Fibroblast of upper back skin (primary cell): ENCODE measurements at places on chromosomes 7 and 10.

GRCh38 chr7:111708072-111708471 is 145.8 kb upstream of the IMMP2L start:
- peak; percentile 13 for DNase-seq

GRCh38 chr7:130476297-130477150 is 15.4 kb upstream of the MEST start:
- DNase-seq: peak; percentile 79

DNA sequence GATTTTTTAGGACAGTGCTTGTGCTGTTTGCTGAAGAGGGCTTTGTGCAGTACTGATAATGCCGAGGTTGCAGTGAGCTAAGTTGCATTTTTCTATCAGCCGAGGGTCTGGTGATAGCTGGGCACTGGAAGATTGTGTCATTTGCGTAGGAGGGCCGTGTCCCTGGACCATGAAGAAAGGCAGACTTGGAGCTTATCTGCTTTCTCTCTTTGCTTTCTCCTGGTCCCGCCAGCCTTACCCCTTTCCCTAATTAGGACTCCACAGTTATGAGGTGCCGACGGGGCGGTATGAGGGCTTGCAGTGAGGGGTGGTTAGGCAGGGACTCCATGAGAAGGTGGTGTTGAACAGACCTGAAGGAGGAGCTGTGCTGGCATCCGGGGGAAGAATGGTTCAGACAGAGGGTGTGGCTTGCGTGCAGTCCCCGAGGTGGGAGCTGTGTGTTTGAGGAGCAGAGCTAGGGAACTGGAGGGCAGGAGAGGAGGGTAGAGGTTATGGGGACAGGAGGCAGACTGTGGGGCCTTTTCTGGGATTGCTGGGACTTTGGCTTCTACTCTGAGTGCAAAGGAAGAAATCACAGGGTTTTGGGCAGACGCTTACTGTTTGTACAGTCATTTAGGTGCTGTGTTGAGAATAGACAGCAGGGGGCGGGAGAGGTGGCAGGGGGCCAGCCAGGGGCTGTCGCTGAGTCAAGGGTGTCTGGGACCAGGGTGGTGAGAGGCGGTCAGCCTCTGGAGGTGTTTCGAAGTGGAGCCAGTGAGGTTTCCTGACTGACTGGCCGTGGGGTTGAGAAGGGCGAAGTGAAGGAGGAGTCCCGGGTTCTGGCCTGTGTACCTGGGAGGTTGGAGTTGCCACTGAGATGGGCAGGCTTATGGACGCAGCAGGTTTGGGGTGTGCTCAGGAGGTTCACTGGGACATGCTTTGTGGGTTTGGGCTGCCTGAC is 43.4 kb downstream of the PRF1 start:
- peak; percentile 41 for DNase-seq

GRCh38 chr10:49312246-49312869 is 13.4 kb downstream of the C10orf71 start:
- no peak for DNase-seq

- DNase-seq: no peak
Measured at GRCh38 chr10:129914153-129914855, 49.8 kb downstream of the EBF3 start.

- DNase-seq: no peak
Measured at GRCh38 chr10:20630092-20630643, 266.9 kb downstream of the NEBL start.

GRCh38 chr7:76217942-76218566 is 16.4 kb downstream of the SRRM3 start:
- no peak for DNase-seq

GRCh38 chr7:157854066-157854891 is 517.5 kb downstream of the DNAJB6 start:
- no peak for DNase-seq

GRCh38 chr7:78607099-78607498 is 808.5 kb downstream of the PHTF2 start:
- peak; percentile 3 for DNase-seq

DNA sequence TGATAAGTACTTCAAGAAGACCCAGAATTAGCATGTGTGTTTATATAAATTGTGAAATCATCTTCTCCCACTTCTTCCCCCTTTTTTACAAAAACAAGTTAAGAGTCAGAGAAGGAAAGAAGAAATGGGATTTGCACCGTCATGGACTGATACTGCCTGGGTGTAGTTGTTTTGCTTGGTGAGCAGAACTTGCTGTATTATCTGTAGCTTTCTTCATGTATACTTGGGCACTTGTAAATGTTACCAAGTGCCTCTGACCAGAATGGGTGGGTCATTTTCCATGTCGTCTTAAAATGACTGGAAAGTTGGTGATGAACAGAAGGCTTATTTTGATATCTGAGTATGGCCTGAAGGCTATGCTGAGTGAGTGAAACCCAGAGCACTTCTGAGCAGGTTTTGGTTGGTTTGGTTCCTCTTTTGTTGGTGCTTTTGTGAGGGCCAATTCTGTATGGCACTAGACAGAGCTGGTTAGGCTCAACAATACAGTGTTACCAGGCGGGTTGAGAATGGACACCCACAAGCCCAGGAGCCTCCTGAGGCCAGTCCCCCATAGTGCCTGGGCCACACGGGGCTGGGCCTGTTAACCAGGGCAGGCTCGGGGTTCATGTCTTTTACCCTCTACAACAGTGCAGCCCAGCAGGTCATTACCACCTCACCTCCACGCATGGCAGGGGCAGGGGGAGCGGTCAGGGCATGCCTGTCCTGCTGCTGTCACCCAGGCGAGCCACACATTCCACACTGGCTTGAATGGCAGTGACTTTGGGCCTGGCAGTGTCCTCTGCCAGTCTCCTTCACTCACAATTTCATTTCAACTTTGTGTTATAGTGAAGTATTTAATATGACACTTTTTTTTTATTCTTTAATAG is 115.1 kb downstream of the CCNY start:
- no peak for DNase-seq

- no peak for DNase-seq
Measured at GRCh38 chr7:8143151-8143874, 118.7 kb downstream of the ICA1 start.

DNA sequence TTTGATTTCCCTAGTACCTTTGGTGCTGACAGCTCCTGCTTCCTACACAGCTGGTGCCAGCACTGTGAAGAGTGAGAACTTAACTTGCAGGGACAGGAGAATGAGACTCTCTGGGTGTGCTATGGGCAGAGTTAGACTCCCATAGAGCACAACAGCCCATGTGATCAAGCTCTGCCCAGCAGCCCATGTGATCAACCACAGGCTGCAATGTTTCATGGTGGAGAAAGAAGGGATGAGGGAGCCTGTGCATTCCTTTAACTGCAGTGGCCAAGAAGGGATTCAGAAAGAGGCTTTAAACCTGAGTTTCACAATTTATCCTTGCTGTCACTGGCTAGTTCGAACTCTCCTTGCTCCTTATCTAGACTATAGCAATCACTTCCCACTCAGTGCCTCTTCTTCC is 10.0 kb upstream of the MEST start:
- peak; percentile 64 for DNase-seq

- peak; percentile 75 for DNase-seq
Measured at GRCh38 chr7:148914208-148914777, 30.2 kb upstream of the EZH2 start.

- DNase-seq: no peak
Measured at GRCh38 chr10:126264102-126265018, 123.9 kb downstream of the ADAM12 start.

- DNase-seq: no peak
Measured at GRCh38 chr10:101218351-101219138, 10.7 kb downstream of the LBX1 start.

- no peak for DNase-seq
Measured at GRCh38 chr7:30170476-30171205, 35.9 kb downstream of the MTURN start.

DNA sequence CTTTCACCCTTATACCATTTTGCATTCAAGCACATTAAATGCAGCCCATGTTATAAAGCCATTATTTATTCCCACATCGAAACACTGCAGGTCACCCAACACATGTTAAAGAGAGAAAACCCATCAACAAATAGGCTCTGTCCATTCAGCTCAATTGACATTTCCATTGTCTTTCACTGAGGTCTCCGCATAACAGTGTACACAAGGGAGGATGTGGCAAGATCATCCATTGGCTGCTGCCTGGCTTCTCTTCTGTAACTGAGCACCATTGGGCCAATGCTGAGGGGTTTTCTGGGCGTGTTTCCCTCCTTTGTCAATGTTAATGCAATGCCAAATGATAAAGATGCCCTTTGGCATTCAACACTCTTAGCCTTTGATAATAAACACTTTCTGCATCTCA is 278.1 kb upstream of the SP4 start:
- DNase-seq: no peak

GRCh38 chr7:25262586-25262985 is 34.3 kb upstream of the NPVF start:
- DNase-seq: peak; percentile 74

DNA sequence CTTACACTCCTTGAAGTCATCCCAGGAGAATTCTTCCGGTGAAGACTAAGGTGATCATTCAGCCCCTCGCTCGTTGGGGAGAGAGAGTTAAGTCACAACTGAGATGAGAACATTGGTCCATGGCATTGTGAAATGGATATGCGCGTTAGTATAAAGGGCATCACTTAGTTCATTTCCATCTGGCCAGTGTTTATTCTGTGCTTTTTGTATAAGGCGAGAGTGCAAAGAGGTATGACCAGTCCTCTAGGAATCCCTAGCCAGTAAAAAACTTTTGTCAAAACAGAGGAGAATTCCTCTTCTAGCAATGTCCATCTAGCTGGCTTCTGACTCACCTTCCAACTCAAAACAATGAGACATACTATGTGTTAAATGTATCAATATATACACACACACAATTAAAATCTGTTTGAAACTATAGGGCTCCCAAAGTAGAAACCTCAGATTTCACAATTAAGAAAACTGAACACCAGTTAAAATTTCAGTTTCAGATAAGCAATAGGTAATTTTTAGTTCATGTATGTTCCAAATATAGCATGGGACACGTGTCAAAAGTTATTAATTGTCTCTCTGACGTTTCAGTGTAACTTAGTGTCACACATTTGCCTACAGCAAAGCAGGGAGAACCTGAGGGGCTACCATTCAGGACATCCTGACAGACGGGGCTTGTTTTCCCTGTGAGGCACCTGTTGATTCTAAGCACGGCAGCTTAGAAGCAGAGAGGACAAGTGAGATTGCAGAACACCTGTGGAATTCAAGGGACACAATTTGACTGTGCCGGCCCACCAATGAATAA is 158.9 kb downstream of the KLF6 start:
- DNase-seq: peak; percentile 56

- no peak for DNase-seq
Measured at GRCh38 chr10:85961073-85961472, 405.5 kb downstream of the GRID1 start.

- no peak for DNase-seq
Measured at GRCh38 chr10:29319205-29319781, 30.4 kb downstream of the LYZL1 start.

GRCh38 chr7:139700505-139701235 is 77.1 kb downstream of the HIPK2 start:
- no peak for DNase-seq

DNA sequence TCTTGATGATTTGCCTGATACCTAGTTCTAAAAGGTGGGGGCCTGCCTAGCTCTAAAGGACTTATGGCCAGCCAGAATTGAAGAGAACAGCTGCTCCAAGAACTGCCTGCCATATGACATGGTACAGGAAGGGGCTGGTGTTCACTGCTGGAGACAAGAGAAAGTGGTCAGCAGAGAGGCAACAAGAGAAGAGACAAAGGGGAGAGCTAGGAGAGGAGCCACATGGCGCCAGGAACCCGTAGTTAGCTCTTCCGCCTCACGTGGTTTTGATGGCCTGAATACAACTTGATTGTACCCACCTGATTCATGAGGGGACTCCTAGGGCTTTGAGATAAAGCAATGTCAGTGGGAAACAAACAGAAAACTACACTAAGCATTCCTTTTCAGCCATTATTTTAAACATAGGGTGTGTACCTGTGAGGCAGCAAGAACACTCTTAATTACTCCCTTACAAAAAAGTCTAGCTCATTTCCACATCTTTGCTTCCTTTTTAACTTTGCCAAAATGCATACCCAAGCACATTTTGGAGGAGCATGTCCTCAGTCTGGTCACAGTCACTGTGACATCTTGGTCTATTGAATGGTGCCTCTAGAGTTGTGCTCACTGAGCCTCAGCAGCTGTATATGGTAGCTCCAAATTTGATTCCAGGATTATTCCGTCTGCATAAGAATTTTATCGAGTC is 71.6 kb downstream of the CCDC71L start:
- DNase-seq: no peak

- no peak for DNase-seq
Measured at GRCh38 chr7:133999178-133999577, 128.0 kb upstream of the LRGUK start.
